SK-N-SH (cell line): ENCODE measurements at places on chromosomes 7 and 10.

DNA sequence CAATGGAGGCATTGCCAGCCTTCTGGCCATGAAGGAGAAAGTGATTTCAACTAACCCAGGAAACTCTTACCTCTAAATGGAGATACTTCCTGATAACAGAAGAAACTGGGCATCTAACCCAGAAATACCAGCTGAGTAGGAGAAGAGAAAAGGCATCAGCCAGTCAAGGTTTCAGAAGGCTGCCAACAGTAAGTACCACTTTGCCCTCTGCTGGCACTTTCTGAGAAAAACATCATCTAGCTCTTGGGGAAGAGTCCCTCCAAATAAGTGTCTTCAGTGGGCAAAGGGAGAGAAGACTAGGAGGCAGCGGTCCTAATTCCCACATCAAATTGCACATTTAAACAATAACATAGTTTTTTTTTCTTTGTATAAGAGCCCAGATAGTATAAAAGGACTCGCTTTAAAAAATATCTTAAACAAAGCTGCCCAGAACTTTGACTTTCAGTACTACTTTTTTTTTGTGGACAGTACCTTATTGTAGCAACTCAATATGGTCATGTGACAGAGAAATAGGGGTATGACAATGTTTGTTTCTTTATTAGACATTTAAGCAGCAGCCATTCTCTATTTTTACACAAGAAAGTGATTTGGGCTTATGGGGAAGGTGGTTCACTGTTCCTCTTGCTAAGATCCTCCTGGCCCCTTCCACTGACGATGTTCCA lies 157.3 kb downstream of the CTTNBP2 start:
- H3K4me1 ChIP-seq: no peaks in the 10 kb centered on the region
- no peaks in the 10 kb centered on the region for H3K36me3 ChIP-seq
- H3K4me3 ChIP-seq: no peak overlapping the region
- peak; percentile 59 for DNase-seq
- H3K27ac ChIP-seq: no peak overlapping the region

- no peaks in the 10 kb centered on the region for H3K27me3 ChIP-seq
- H3K4me3 ChIP-seq: no peak overlapping the region
- peak; percentile 49 for DNase-seq
These were observed 2.9 kb downstream of the PRXL2A start for GRCh38 chr10:80411267-80411668.

- H3K4me1 ChIP-seq: no peaks in the 10 kb centered on the region; the same call in 1 of the 2 replicates
- peaks cover 21% of the 10 kb centered on the region for H3K36me3 ChIP-seq
- H3K27me3 ChIP-seq: no peaks in the 10 kb centered on the region
- DNase-seq: no peak
These were observed 481.6 kb downstream of the PARD3 start for GRCh38 chr10:34333513-34333912.

GRCh38 chr7:158488181-158488971 lies 99.2 kb downstream of the PTPRN2 start:
- no peak for DNase-seq
- peaks cover 5% of the 10 kb centered on the region; the same call in 1 of the 2 replicates for H3K4me1 ChIP-seq
- no peak overlapping the region for H3K4me3 ChIP-seq
